ENCODE measurements at places on chromosomes 5 and 9.

DNA sequence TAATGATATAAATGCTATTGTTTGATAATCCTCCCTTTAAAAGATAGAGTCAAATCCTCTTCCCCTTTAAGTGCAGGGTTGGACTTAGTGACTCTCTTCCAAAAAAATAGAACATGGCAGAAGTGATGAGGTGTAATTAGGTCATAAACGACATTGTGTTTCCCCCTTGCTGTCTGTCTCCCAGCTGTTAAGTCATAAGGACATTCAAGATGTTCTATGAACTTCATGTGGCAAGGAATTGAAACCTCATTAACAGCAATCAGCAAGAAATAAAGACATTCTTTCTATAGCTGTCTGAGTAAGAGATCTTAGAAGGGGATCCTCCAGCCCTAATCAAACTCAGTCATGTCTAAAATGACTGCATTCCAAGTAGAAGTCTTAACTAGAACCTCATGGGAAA lies 3.3 kb upstream of the SLC25A46 start:
- DNase-seq, result no peak

DNA sequence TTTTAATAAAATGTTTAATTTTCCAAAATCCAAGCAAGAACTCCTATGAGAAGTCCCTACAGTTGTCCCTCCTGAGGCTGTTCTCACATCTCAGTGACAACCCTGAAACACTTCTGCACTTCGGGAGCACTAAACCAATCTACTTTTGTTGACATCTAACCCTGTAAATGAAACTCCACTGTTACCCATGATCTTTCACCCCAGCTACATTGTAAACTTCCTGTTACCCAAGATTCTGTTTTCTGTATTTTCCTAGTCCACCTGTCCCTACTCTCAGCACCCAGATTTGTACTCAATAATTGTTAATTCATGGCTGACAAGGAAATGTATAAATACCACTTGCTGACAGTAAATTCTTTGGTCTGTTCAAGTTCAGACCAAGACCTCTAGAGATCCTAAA lies 153.7 kb downstream of the NR2F1-AS1 start:
- DNase-seq, result no peak

DNA sequence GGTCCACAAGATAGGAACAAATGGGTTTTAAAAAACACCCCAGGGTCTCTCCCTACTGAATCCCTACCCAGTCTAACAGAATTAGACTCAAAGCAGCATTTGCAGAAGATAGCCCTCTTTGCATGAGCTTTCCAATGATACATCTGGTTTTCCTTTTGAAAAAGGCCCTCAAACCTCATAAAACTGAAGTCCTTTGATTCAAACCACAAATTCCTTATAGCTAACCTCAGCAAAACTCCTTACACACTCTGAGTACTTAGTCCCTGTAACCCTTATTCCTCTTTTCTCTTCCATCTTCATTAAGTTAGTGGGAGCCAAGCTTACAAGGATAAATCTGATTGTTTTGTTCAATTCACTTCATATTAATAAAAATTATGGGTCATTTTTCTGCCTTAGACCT lies 90.5 kb upstream of the TNC start:
- no peak for DNase-seq

- DNase-seq, result no peak
These were observed at the start of gene PCDHB7 for GRCh38 chr5:141172381-141173204. Gene PCDHB7 (plus strand): TSS chr5:141172644. CDS start chr5:141172836, 192 bp downstream.

Measured in stimulated activated CD4-positive, alpha-beta T cell treated with anti-CD3 and anti-CD28 coated beads, TNF-alpha, amount 100 ng/mL, for 1 hour (primary cell).